Hindlimb muscle (tissue), 1 donor: ENCODE measurements at places on chromosomes 2 and 18.

DNA sequence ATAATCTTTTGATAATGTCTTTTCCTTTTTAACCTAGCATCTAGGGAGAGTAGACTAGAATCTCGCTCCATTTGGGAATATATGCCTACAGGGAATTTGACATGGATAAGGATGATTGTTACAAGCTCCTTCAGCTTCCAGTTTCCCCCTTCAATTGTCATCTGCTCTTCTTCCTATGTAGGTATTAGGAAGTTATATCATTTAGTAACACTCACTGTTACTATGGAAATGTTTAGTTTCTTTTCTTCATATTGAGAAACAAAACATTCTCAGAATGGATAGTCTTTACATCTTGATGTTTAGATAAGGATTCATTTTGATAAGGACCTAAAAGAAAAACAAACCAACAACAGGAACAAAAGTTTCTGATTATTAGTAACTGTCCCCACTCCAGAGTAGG is 127.6 kb downstream of the PHLPP1 start:
- no peak for DNase-seq

DNA sequence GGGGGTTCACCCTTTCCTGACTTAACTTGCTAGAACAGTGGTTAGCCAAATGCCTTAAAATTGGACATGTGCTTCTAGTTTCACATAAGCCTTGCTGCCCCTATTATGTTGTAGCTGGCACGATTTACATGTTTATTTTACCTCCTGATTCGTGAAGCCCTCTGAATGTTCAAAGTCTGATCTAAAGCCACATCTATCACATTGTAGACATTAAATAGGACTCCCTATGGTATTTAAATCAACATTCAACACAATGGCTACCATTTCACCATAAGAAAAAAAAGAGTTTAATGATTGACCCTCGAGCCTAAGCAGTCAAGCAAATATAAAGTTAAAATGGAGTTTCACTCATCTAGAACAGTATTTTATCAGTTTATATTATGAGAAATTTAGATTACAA is 151.5 kb downstream of the GULP1 start:
- DNase-seq, result no peak

DNA sequence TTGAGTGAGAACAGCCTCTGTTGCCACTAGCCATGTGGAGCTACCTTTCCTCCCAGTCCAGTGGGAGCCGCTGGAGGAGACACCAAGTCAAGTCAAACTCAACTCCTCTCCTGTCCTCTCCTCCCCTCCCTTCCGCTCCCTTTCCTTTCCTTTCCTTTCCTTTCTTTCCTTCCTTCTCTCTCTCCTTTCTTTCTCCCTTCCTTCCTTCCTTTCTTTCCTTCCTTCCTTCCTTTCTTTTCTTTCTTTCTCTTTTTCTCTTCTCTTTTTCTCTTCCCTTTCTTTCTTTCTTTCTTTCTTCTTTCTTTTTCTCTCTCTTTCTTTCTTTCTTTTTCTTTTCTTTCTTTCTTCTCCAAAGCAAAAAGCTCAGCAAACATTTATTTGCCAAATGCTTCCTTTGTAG is 44.5 kb downstream of the THNSL2 start:
- no peak for DNase-seq

- DNase-seq, result no peak
These were observed 16.6 kb downstream of the NPPC start for GRCh38 chr2:231909631-231910030.

DNA sequence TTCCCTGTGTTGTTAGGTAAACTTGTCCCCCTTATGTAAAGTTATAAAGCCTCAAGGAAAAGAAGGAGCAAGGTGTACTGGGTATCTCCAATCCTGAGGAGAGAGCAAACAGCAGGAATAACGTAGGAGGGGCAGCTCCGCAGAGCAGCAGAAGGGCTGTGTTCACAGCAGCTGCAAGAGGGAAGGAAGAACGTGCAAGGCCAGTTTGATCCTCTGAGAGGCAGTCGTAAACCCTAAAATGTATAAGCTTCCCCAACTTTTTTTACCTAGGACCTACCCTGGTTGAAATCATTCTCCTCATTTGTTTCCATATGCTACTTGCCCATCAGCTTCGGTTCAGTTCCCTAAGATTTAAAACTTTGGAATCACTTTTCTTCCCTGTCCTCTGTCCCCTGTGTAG is 51.9 kb upstream of the MAP3K20 start:
- DNase-seq, result no peak

DNA sequence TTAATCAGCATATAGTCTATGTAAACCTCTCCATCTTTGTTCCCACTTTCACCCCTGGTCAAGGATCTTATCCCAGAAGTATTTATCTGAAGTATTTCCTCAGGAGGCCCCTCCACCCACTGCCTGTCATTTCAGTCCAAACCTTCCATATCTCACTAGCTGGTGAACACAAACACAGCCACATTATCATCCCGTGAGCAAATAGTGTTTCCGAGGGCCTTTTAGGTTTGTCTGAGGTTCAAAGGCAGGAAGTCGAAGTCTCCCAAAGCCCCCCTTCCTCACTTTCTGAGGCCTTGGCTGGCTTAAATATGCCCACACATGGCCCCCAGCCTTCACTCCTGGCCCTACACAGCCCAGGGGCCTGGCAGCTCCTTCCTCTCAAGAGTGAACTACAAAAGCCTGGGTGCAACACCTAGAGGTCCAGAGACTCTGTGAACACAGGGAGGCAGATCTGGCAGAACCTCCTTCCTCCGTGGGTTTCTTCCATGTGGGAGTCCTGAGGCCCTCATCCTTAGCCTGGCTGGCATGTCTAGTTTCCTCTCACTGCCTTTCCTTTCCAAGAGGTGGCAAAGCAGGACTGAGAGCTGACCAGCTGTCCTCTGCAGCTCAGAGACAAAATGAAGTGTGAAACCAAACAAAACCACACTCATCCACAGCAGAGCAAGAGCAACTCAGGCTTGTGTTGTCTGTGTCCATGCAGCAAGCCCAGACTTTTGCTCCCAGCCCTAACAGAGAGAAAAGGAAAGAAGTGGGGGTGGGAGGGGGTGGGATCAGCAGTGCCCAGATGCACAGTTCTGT is 264.2 kb downstream of the SS18 start:
- no peak for DNase-seq

DNA sequence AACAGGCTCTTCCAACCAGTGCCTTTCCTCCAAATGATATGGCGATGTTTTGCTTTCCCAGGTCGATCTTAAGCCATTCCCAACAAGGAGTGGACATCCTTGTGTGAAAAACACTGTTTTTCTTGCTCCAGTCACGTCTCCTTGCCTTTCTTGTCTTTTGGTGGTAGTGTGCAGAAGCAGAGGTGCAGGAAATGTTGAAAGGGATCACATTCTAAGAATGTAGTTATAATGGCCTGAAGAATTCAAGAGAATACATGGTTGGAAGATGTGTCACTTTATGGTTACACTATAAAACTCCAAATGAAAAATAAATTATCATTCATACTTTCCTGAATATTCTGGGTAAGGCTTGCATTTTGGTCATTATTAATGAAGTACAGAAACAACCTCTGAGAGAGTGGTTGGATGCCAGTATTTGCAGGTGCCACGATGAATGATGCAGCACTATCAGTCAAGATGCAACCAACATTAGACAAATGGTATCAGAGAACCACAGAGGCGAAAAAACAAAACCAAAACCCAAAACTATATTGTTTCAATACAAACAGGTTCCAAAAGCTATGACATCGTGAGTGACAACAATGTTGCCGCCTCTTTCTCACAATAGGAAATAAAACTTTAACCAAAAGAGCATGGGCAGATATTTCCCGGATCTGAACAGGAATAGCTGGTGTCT is 27.5 kb upstream of the POLE4 start:
- DNase-seq, result no peak

DNA sequence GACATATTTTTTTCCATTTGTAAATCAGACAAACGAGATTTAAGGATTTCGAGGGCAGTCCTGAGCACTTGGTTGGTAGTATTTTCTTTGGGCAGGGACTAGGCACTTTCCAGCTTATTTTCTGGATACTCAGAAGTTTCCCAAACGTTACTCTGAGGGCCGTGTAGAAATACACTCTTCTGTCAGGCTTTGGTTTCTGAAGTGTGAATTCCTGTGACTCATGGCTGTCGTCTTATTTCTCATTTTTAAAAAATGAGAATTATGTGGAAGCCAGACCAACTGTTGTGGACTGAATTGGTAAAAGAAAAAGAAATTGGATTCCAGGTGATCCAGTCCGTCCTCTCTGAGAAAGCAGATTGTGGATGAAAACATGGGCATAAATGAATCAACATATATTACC is 658.6 kb upstream of the FANCL start:
- DNase-seq, result no peak

GRCh38 chr2:100071335-100072043 is 70.9 kb downstream of the AFF3 start:
- no peak for DNase-seq
